Aorta (tissue), 5 donors: ENCODE measurements at places on chromosomes 7 and 10.

DNA sequence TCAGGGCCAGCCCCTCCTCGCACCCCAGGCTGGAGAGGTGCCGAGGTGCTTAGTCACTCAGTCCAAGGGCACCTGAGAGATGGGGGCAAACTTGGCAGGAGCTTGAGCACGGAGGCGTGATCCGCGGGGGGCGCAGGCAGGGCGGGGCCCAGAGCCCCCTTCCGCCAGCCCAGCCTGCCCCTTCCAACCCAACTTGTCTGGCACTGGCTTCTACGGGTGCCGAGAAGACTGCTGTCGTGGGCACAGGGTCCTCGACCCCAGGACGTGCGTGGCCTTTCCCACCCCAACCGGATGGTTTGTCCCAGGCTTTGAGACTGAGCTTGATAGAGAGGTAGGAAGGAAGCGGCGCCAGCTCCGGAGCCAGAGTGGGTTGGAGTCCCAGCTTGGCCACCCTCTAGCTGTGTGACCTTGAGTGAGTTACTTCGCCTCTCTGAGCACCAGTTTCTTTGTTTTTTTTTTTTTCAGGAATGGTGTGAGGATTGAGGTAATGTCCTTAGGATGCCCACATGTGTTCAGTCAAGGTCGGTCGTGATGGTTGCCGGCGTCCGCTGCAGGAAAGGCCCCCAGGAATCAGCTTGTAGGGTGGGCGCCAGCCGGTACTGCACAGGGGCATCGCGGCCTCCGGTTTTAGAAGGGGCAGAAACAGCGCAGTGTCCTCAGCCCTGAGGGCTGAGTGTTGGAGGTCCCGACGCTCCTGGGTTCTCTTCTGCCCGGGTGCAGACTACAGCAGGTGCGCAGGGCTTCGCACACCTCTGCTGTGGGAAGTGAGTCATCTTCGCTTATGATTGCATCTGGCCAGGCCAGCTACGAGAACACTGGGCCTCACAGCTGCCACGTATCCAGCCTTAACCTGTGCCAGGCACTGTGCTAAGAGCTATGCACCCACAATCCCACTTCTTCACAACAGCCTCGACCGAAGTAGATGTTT is 28.6 kb upstream of the VAX1 start:
- DNase-seq = no peak

- no peak for DNase-seq
These were observed 175.9 kb downstream of the PLPP4 start for GRCh38 chr10:120632942-120633341.

DNA sequence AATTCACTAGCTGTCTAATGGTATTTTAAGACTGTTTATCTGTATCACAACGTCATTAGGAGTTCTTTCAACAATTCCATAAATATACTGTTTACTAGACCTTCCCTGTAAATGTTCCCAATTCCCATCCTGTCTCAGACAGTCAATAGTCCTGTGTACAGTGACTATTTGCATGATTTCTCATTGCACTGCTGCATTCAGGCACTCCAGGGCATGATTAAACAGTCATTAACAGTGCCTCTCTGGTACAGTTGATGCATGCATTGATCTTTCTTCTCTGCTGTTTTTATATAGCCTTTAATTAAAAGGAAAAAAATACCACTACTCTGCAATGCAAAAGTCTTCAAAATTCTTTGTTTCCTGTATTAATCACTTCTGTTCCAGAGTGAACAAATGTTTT is 51.5 kb upstream of the MTURN start:
- DNase-seq = no peak

GRCh38 chr10:60817398-60817805 is 39.1 kb downstream of the CDK1 start:
- DNase-seq = peak; percentile 54

GRCh38 chr10:103885617-103886016 is 30.2 kb upstream of the SH3PXD2A start:
- no peak for DNase-seq

DNA sequence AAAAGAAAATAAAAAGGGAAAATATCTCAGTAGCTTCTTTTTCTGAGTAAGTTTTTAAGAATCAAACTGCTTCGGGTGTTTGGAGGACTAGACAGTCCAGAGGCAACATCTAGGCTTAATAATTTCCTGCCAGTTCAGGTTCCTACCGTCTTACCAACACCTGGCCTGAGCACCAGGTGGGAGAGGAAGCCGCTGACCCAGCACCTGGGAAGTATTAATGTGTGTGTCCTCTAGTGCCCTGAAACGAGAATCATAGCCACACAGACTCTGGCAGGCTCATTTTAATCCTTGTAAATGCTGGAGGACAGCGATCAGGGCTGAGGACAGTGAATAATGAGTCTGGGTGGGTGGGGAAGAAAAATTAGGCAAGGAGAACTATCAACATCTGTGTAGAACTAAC is 137.4 kb downstream of the ZNF438 start:
- no peak for DNase-seq

GRCh38 chr7:107113866-107114265 is 54.9 kb upstream of the HBP1 start:
- DNase-seq = no peak

DNA sequence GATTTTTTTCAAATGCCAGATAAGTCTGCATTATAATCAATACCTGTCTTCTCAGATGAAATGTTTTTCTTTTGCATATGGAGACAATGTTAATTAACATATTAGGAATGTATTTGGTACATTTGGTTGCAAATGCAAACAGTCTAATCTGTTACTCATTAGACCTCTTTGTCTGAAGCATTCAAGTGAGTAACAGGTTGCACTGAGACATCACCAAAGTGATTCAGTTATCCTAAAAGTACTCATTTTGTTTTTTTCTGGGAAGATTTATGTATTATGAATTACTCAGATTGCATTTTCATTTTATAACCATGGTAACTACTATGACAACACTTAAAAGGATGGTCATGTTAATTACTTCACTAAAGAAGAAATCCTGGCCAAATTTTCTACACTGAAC is 513.6 kb downstream of the HTR7 start:
- no peak for DNase-seq

- no peak for DNase-seq
These were observed 395.2 kb downstream of the TFEC start for GRCh38 chr7:115635376-115635775.

GRCh38 chr7:107816011-107816566 is 13.1 kb upstream of the SLC26A3 start:
- no peak for DNase-seq

DNA sequence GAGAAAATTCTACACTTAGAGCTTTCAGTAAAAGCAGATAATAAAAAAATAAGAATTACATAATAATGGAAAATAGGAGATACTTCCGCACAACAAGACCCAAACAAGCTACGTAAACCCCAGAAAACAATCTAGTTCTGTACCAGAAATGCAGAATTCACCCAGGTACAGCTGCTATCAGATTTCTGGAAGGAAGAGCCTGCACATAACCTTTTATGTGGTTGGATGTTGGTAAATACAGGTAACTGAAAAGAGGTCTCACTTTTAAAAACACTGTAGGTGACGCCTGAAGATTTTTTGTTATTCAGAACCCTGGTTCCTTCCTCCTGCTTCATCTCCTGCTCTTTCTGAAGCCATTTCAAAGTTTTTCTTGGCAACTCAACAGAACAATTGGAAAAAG is 29.9 kb downstream of the PANK1 start:
- no peak for DNase-seq

- DNase-seq = no peak
These were observed 323.6 kb downstream of the PCLO start for GRCh38 chr7:82839063-82839462.

GRCh38 chr10:129790715-129791446 is 173.2 kb downstream of the EBF3 start:
- no peak for DNase-seq

DNA sequence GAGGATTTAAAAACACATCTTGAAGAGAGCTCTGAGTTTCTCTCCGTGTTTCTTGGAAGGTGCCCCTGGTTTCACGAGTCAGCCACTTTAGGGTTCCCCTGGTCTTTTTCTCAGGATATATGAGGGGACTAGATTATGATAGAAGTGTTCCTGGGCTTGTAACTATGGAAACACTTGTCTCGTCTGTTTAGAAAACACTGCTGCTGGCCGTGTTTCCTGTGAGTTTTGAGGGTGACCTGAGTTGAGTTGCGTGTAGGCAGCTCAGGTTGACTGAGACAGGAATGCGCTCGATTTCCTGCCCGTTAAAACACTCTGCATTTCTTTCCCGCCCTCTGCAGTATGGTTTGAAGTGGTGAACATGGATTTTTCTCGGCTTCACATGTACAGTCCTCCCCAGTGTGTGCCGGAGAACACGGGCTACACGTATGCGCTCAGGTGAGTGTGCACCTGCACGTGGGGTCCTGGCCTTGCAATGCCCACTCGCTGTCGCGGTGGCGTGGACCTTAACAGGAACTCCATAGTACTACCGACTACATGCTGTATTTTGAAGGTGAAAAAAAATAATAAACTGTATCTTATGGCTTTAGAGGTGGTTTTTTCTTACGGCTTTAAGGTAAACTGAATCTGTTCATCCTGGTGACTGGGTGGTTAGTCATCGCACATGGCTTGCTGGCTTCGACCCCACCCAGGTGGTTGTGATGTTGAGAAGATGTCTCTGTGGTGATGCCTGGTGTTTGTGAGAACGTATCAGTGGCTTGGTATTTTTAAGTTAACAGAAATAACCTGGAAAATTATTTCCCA is at the start of gene SUN1:
Gene SUN1, plus strand, starts transcription at position 310 of the 801 bp plus-strand sequence. Its CDS starts 49 bp downstream, at position 359.
- no peak for DNase-seq

- DNase-seq = peak; percentile 64
These were observed 113.2 kb downstream of the GRID1 start for GRCh38 chr10:86253091-86254072.

GRCh38 chr7:137404660-137405317 is 61.3 kb upstream of the PTN start:
- no peak for DNase-seq

DNA sequence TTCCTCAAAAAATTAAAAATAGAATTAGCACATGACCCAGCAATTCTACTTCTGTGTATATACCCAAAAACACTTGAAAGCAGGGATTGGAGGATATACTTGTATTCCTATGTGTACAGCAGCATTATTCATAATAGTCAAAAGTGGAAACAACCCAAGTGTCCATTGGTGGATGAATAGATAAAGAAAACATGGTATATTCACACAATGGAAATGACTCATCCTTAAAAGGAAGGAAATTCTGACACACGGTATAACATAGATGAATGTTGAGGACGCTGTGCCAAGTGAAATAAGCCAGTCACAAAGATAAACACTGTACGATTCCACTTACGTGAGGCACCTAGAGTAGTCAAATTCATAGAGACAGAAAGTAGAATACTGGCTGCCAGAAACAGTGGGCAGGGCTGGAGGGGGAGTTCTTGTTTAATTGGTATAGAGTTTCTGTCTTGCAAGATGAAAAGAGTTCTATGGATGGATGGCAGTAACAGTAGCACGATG is 26.6 kb upstream of the KAT6B start:
- DNase-seq = no peak

DNA sequence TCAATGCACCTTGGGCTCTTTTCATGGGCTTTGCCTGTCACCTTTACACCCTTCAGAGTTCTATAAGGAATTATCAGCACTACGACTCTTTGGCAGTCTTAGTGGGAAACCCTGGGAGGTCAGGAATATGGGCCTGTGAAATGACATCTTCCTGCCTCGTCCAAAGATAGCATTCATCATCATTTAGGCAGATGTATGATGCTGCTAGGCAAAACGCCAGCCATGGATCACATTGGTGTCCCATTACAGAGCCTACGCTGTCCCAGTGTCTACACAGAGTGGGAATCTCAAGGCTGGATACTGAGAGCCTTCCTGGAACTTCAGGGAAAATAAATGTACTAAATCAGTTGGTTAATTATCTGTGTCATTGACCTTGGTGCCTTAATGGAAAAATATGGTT is 259.4 kb upstream of the CELF2 start:
- DNase-seq = no peak

DNA sequence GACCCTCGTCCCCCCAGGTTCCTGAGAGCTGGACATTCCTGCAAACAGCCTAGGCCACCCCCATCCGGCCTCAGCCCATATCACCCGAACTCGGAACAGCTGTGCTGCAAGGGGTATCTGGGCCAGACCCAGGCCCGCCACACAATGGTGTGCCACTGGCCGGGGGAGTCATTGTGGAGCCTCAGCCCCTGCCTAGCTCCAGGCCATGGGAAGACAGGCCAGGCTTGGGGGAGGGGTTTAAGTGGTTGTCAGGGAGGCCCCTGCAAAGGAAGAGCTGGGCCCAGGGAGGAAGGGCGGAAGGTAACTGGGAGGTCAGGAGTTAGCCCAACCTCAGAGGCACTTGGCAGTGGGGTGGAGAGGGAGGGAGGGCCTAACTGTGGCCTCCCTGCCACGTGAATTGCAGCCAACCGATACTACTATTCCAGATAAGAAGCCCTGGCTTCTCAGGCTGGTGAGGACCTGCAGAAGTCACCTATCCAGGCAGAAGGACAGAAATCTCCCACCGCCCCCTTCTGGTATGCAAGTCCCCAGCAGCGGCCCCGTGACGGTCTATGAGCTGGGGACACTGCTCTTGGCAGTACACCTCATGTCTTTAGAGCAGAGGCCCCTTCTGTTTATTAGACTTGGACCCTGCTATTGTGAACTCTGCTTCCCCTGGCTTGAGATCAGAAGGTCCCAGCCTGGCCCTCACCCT is 26.8 kb downstream of the VSIR start:
- peak; percentile 74 for DNase-seq

GRCh38 chr7:2876031-2876731 is 32.1 kb upstream of the GNA12 start:
- DNase-seq = no peak

- DNase-seq = no peak
These were observed 531.2 kb downstream of the HTR7 start for GRCh38 chr10:90326498-90327267.

DNA sequence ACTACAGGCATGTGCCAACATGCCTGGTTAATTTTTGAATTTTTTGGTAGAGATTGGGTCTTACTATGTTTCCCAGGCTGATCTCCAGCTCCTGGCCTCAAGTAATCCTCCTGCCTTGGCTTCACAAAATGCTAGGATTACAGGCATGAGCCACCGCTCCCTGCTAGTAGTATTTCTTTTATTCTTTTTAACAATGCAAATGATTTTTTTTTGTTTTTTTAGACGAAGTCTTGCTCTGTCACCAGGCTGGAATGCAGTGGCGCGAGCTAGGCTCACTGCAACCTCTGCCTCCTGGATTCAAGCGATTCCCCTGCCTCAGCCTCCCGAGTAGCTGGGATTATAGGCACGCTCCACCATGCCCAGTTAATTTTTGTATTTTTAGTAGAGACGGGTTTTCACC is 58.1 kb downstream of the SVIL start:
- no peak for DNase-seq

DNA sequence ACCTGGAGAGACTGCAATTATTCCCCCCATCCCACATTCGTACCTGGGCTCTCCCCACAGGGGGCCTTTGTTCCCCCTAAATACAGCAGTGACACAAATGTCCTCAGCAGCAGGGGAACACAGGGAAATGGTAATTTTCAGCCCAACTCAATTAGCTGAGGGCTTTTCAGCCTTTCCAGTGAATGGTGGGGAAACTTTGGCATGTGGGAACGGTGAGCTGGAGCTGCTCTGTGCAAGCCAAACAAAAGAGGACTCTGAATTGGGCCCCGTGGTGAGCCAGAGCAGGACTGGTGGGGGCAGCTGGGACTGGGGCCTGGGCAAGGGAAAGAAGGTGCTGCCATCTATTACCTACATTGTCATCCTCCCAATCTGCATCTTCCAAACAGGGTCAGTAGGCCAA is 51.0 kb downstream of the FBXW4 start:
- no peak for DNase-seq
